Stimulated activated CD4-positive, alpha-beta T cell treated with anti-CD3 and anti-CD28 coated beads, Interleukin-15, amount 100 ng/mL, for 1 hour (primary cell): ENCODE measurements at places on chromosomes 1 and 21.

DNA sequence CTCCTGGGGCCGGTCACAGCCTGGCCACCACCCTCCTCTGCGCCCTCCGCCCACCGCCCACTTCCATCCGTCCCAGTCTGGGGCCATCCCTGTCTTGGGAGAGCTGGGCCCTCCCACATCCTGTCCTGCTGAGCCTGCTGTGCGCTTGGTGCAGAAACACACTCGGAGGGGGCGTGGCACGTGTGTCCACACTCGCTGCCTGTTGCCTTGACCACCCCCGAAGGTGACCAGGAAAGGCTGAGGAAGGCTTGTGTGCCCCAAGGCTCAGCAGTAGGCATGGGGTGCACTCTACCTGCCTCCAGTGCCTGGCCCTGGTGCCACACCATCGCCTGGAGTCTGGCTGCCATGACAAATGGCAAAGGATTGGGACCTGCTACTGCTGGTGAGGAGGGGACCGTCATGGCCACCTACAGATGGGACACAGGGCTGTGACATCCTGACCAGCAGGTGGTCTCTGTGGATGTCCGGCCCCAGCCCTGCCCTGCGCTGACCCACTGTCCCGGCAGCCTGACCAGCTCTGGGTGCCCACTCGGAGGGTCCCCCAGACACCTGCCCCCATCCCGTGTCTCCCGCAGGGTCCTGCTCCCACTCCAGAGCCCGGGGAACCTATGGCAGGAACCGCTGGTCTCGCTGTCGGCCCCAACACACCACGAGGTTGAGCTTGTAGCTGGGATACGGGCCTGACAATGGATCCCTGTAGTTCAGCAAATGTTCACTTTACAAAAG lies 23.2 kb upstream of the PTTG1IP start:
- no peak for DNase-seq

- DNase-seq = no peak
Observed at GRCh38 chr1:214974002-214974401, 108.5 kb upstream of the KCNK2 start.

- DNase-seq = no peak
Observed at GRCh38 chr1:167588361-167588760, 34.8 kb upstream of the CREG1 start.

DNA sequence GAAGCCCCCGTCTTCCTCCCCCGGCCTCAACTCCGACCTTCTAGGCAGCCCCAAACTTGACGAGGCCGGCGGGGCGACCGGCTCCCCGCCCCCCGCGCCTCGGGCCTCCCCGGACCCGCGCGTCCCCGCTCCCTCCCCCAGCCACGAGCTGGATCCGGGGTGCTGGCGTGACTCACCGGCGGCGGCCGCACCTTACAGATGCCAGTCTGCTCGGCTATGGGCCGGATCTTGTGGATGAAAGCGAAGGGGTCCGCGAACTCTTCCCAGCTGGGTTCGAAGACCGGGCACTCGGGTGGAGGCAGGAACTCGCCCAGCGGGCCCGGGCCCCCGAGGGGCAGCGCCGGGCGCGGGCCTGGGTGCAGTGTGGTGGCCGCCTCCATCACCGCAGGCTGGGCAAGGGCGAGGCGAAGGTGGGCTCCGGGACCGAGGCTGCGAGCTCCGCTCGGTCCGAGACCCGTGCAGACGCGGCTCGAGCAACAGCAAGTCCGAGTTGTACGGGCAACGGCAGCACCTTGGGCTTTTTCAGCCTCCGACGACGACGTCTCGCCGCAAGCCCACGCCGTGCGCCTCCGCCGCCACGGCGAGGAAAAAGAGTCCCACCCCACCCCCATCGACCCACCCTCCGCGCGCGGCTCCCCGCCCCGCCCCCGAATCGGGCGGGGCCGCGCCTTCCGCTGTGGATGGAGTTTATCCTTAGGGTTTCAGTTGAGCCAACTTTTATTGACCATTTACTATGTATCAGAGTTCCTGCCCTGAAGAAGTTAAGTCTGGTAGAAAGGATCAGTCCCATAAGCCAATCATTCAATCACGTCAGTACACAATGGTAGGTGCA lies at the start of gene KDM5B:
Gene KDM5B, minus strand, starts transcription at position 496 of the 832 bp plus-strand sequence. Its CDS starts 116 bp downstream, at position 380.
- DNase-seq = peak; percentile 41

GRCh38 chr1:172254521-172255222 lies 165.8 kb upstream of the C1orf105 start:
- no peak for DNase-seq

DNA sequence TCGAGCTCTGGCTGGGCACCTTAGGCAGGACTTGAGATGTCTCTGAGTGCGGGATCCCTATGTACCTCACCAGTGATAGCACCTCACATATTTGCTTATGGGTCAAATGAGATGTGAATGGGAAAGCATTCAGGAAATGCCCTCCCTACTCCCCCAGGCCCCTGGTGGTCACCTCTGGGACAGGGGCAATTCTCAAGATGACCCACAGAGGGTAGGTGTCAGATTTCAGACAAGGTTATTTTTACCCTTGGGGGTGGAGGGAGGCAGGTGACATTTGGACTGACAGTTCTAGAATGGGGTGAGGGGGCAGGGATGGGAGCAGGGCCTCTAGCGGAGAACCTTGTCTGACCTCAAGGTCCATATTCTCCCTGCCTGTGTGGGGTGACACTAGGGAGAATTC lies 27.1 kb downstream of the ACOT11 start:
- no peak for DNase-seq

- DNase-seq = no peak
Observed at GRCh38 chr1:213154056-213154685, 103.1 kb downstream of the RPS6KC1 start.

GRCh38 chr1:210264496-210265380 lies 32.1 kb downstream of the SERTAD4 start:
- DNase-seq = no peak

GRCh38 chr1:244945109-244945671 lies 80.8 kb upstream of the HNRNPU start:
- DNase-seq = no peak

DNA sequence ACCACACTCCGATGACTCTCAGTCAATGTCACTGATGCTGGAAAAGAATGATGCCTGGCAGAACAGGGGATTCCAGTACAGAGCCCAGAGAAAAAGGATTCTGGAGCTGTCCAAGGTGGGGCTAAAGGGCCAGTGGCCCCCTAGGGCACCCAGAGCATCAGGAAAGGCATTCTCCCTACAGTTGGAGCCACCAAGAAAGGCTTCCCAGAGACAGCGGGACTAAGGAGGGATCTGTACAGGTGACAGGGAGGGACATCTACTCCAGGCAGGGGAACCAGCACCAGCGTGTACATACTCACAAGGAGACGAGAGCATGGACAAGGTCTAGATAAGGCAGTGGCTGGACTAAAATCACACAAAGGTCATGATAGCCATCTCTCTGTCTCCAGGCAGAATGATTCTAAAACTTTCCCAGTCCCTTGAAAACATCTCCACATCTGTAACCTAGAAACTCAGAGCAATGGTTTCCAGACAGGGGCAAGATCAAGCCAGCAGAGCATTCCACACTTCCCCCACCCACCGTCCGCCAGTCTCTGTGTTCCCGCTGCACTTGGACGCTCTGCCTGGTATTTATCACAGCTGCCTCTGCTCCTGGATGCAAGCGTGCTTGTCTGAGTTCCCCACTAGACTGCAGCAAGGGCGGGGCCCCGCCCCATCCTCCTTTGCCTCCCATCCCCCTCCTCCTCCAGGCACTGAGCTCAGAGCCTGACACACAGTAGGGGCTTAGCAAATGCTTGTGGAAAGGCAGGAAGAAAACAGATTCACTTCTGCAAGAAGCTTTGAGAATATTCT lies 111.6 kb upstream of the ZC3H12A start:
- DNase-seq = no peak

DNA sequence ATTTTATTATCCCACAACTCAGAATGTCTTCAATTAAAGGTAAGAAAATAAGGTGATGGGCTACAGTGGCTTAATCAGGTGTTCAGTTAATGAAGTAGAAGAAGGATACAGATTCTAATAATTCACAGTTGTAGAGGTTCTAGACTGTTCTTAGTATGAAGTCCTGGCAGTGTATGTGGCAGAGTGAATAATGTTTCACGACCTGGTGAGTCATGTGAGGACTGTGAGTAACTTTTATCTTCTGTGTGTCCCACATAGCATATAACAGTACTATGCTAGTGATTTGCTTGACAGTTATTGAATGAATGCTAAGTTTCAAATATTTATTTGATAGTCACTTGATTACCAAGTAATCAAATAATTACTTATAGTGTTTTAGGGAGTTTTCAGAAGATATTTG lies 20.0 kb downstream of the SLC16A4 start:
- no peak for DNase-seq

DNA sequence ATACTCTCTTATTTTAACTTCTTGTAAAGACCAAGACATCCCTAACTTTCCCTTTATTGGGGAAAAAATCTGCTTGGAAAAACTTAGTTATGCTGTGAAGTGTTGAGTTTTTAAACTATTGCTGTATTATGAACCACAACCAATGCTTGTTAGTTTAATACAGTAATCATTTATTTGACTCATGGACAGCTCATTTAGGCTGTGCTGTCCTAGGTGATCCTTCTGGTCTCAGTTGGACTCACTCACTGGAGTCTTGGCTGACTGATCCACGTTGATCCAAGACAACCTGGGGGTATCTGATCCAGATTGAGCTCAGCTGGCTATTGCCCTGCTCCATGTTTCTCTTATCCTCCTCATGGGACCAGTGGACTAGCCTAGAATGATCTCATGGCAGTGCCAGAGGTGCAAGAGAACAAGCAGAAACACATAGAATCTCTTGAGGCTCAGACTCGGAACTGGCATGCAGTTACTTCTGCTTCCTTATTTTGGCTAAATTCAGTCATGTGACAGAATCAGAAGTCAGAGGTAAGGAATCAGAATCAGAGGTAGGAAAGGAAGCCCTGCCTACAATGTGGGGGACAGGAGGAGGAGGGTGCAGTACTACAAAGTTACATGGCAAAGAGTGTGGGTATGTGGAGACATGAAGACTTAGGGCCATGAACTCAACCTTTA lies 156.5 kb downstream of the FGGY start:
- no peak for DNase-seq

- DNase-seq = no peak
Observed at GRCh38 chr1:224378855-224379631, 22.4 kb downstream of the CNIH4 start.

DNA sequence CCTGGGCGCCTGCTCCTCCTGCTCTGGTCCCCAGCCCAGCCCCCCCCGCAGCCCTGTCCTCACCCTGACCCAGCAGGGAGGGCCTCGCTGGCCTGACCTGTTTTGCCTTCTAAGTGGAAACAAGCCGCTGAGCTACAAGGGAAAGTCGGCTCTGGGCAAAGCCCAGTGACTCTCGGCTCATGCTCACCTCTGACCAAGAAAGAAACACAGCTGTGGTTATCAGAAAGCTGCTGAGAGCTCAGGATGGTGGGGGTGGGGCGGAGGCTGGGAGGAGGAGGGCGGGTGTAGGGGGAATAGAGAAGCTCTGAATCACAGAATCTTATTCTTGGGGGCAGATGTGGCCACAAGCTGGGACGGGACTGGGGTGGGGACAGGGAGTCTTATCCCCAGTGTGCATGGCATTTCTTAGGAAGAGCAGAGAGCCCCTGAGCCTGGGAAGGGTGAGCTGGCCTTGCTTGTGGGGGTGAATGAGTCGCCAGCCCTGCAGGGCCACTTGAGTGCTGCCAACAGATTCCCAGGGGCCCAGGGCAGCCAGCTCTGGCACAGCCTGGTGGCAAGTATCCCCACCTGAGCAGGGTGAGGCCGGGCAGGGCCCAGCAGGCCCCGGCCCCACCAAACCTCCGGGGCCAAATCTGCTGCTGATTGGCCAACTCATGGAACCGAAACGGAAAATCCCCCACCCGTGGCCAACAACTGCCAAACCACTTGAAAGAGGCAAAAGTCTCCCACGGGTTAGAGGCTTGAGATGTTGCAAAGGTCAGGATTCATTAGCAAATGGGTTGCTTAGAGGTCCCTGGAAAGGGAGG lies 120.6 kb downstream of the SPSB1 start:
- no peak for DNase-seq

DNA sequence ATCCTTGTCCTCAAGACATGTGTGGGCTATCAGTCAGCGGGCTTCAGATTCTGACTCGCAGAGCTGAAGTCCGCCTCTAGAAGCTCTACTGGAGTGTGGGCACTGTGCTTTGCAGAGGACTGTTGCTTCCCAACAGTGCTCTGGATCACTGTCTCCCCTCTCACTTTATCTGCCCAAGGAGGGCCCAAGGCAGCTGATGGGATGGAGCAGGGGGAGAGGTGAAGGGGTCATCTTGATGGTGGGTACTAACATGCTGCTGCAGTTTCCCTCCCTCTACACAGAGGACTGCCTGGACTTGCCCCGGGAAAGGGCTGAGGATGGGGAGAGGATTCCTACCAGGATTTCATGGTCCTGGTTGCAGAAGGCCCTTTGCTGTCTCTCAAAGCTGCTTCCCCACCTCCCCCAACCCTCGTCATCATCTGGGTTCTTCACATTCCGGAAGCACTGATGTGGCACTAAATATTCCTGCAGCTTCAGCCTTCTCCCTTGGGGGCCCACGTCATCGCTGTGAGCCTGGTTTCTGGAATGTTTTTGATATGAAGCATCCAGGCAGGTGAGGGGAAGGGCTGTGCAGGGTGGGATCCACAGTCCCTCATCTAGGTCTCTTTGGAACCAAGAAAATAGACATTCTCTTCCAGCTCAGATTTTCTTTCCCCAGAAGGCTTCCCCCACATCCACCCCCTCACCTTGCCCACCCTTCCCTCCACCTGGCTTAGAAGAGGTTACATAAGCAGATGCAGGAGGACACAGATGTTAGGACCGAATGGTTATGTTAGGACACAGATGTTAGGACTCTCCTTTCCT lies 23.2 kb downstream of the NUAK2 start:
- no peak for DNase-seq

GRCh38 chr1:228098323-228098931 lies 4.7 kb downstream of the C1orf35 start:
- no peak for DNase-seq

DNA sequence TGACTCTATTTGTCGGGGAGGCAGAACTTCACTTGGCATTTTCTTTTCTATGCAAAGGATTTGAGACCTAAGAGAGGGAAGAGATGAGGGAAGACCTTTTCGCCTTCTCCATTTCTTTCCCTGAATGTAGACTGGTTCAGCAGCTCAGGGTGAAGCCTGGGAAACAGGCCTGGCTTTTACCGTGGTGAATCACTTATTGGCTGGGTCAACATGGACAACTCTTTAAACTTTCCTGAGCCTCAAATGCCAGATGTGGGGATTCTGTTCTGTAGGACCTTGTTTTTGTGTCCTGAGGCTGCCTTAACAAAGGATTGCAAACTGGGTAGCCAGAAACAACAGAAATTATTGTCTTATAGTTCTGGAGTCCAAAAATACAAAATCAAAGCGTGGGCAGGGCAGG lies 455.8 kb upstream of the VAMP3 start:
- no peak for DNase-seq

GRCh38 chr1:231021540-231022031 lies 18.5 kb downstream of the FAM89A start:
- DNase-seq = no peak

- DNase-seq = no peak
Observed at GRCh38 chr1:74470251-74470650, 42.2 kb downstream of the LRRC53 start.

GRCh38 chr1:117753652-117754051 lies 147.8 kb downstream of the TENT5C start:
- no peak for DNase-seq
